ENCODE measurements at places on chromosomes 2 and 18. TPM values are rescaled to one million over a fixed set of nuclear protein-coding genes. Genes with fewer than 3 reads are reported as not detected.
A peak's percentile ranks its signal among the peaks of the same experiment; 100 is the strongest.

THSD7B gene
- total RNA-seq: 0.81 TPM

STAMBP gene
- total RNA-seq: 37.5 TPM

TUBB6 gene
- 425 TPM for total RNA-seq

SLC5A7 gene
- not detected for total RNA-seq

PCARE gene
- total RNA-seq: not detected

GAL3ST2 gene
- total RNA-seq: not detected

CD302 gene
- 1.7 TPM for total RNA-seq

VWA3B gene
- not detected for total RNA-seq

LRRC30 gene
- not detected for total RNA-seq

DNA sequence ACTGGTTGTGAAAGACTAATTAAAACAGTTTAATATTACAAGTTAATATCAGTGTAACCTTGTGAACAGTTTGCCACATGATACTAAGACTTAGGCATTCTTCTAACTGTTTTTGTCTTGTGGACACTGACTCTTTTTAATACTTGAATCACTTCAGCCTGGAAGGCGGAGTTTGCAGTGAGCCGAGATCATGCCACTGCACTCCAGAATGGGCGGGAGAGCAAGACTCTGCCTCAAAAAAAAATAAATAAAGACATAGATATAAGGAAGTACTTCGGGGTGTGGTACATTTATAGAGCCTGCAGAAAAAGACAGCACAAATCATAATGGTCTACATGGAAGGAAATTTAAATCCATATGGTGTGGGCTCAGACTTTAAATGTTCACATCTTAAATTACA lies 300.4 kb upstream of the NETO1 start:
- DNase-seq: peak; percentile 26

- no peak for DNase-seq
Measured at GRCh38 chr18:79942786-79943607, 8.5 kb downstream of the SLC66A2 start.

GRCh38 chr2:176675271-176675949 lies 406.2 kb downstream of the MTX2 start:
- no peak for DNase-seq

GRCh38 chr2:71716697-71717624 lies 263.6 kb downstream of the DYSF start:
- no peak for DNase-seq

GRCh38 chr2:47869859-47870595 lies 36.3 kb downstream of the FBXO11 start:
- DNase-seq: no peak

- peak; percentile 44 for DNase-seq
Measured at GRCh38 chr2:229273723-229274338, 2.7 kb upstream of the PID1 start.

- DNase-seq: no peak
Measured at GRCh38 chr2:231359948-231360347, 35.6 kb upstream of the B3GNT7 start.

DNA sequence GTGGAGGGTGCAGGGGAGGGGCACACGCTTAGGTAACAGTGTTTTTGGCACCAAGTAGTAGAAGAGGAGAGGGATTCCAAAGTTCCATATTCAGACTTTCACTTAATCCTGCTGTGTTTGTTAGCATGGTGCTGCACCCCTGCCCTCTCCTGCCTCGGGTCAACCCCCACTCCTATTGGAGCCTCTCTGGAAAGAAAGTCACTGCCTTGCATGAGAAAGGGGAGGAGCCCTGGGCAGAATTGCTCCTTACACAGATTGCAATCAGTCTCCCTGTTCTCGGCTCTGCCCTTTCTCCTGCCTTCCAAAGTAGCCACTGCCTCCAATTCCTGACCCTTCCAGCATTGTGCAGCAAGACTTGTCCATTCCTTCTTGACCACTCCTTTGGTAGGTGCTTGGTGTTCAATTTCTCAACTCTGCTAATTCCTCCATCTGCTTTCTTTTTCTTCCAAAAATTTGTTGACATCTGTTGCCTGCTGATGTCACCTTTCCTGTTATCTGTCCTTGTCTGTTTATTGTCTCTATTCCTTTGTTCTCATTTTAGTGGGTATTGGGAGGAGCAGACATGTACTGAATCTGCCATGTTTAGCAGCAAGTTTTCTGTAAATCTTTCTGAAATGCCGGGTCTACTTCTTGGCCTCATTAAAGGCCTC lies 225.4 kb downstream of the LOXHD1 start:
- no peak for DNase-seq

GRCh38 chr2:190657474-190658255 lies 8.8 kb downstream of the NAB1 start:
- DNase-seq: no peak

DNA sequence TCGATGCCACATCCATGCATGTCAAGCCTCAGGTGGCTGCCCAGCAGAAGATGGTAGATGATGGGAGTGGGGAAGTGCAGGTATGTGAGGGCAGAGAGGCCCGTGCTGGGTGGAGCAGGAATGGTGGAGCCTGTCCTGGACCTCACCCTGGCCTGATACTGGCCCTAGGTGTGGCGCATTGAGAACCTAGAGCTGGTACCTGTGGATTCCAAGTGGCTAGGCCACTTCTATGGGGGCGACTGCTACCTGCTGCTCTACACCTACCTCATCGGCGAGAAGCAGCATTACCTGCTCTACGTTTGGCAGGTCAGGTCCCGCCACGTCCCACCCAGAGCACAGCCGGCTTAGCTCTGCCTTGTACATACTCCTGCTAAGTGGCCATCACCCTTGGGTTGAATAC lies 13.0 kb downstream of the VIL1 start:
- DNase-seq: no peak

- DNase-seq: no peak
Measured at GRCh38 chr2:11307764-11308415, 36.5 kb downstream of the ROCK2 start.

- DNase-seq: no peak
Measured at GRCh38 chr2:99467390-99467789, 22.4 kb downstream of the REV1 start.

DNA sequence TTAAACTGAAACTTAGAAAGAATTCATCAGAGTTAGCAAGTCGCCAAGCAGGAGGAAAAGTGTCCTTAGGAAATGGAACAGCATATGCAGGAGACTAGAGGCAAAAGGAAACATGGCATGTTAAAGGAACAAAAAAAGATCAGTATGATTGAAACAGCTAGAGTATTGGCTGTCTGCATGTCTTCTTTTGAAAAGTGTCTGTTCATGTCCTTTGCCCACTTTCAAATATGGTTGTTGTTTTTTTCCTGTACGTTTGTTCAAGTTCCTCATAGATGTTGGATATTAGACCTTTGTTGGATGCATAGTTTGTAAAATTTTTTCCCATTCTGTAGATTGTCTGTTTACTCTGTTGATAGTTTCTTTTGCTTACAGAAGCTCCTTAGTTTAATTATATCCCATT lies 161.6 kb downstream of the NR4A2 start:
- DNase-seq: no peak

DNA sequence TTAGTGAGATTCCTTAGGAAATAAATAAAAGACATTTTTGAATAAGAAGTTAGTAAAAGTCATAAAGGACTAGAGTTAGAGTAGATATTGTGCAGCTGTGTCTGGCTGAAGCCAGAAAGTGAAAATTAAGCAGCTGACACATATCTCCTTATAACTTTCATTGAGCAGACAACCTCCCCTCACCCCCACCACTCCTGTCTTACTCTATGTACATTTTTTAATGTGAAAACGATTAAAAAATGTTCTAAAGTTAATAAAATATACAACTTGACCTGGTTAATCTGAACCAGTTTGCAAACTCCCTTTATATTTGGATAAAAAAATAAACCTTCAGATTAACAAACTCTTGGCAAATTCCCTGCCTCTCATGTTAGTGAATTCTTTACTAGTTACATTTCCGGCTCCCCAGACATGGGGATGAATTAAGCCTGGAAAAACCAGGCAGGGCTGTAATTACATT lies 462.8 kb downstream of the MEIS1 start:
- DNase-seq: no peak
